ENCODE measurements at places on chromosomes 1 and 21.

DNA sequence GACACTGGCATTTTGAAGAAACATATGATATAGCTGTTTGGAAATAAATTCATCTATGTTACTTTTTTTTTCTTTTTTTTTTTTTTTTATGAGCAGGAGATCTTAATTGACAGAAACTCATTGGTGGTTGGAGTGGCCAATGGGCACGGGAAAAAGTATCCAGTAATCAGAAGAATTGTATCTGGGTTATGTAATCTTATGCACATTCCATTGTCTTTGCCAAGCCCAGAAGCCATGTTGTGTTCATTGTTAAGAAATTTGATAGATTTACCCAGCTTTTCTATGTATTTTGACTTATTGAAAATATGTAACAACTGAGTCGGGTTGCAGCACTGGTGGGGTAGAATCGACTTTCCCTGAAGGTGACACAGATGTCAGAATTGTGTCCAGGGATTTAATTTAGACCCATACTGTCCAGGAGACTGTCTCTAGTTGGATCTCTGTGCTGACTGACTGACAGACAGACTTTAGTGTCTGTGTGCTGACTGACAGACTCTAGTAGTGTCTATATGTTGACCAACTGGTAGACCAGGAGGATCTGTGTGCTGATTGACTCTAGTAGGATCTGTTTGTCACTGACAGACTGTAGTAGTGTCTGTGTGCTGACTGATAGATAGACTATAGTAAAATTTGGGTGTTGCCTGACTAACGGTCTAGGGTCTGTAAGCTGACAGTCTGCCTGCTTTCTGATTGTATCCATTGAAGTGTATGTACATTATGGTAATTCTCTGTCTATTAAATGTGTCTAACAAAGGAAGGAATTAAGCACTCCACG, 12.3 kb upstream of the C4BPB start:
- DNase-seq = no peak

- peak; percentile 66 for DNase-seq
Measured at GRCh38 chr1:32538887-32539583, at the start of gene ZBTB8A. TSS of gene ZBTB8A (plus strand) at chr1:32539427. CDS start at chr1:32592932, 53,505 bp downstream.

- DNase-seq = no peak
Measured at GRCh38 chr1:25899792-25900191, 6.4 kb downstream of the STMN1 start.

GRCh38 chr1:156157506-156157905, 4.1 kb downstream of the SEMA4A start:
- no peak for DNase-seq

- no peak for DNase-seq
Measured at GRCh38 chr1:45263132-45263531, 56.7 kb upstream of the ZSWIM5 start.

- DNase-seq = no peak
Measured at GRCh38 chr21:26943921-26944320, 23.0 kb downstream of the ADAMTS5 start.
